GM06990 (cell line): ENCODE measurements at places on chromosomes 11 and 22.

DNA sequence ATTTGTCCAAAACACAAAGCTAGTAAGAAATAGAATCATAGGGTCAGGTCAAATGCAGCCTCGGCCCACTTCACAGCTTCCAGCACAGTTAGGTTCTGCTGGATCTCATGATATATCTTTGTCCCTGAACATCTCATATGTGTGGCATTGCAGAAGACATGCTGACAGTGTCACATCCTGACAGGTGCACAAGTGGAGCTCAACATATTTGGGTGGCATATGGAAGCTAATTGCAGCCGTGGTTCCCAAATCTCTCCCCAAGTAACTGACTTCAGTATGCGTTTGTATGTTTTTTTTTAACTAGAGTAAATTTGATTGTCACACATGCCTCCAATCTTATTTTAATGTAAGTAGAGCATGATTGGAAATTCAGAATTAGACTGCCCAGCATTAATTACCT lies 33.4 kb downstream of the NAV2 start:
- DNase-seq: no peak

DNA sequence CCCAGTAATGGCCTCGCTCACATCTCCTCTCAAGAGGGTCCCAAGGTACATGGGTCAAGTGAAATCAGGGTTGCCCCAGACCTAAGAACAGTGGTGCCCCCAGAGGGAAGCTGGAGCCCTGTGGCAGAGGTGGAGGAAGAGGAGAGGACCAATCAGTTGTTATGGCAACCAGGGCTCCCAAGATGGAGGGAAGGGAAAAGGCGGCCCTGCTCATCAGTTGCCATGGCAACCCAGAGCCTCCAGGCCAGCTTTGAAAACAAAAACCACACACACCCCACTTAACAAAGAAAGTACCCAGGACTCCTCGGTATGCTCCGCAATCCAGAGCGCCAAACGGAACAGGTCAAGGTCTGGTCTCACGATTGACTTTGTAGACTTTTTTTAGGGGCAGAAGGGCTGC lies 53.5 kb upstream of the SLC35C1 start:
- DNase-seq: no peak

- no peak for DNase-seq
These were observed 84.6 kb upstream of the LRRC55 start for GRCh38 chr11:57097149-57097548.

DNA sequence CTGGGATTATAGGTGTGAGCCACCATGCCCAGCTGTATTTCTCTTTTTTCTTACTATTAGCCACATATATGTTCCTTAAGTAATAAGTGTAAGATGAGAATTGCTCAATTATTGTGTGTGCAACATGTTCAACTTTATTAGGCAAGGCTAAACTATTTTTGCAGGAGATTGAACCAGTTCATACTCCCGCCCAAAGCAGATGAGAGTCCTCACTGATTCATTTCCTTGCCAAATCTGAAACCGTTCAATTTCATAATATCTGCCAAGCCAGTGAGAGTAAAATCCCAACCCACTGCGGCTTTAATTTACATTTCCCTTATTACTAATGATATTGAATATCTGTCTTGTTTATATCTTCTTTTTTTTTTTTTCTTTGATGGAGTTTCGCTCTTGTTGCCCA lies 48.4 kb downstream of the KCNJ4 start:
- DNase-seq: no peak

GRCh38 chr11:120659076-120659475 lies 147.5 kb downstream of the GRIK4 start:
- no peak for DNase-seq
